AG10803 (cell line): ENCODE measurements at places on chromosomes 5 and 9.
A peak's percentile ranks its signal among the peaks of the same experiment; 100 is the strongest.

DNA sequence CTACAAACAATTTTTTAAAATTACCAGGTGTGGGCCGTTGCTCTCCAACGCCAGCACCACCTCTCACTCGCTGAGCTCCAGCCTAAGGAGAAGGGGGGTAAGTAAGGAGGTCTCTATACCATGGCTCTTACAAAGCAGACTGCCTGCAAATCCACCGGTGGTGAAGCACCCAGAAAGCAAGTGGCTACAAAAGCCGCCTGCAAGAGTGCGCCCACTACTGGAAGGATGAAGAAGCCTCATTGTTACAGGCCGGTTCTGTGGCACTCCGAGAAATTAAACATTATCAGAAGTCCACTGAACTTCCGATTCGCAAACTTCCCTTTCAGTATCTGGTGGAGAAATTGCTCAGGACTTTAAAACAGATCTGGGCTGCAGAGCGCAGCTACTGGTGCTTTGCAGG, 46.0 kb downstream of the CDO1 start:
- DNase-seq = peak; percentile 6

- peak; percentile 41 for DNase-seq
These were observed at the start of gene SH3PXD2B for GRCh38 chr5:172454358-172455086. TSS of gene SH3PXD2B (minus strand) at chr5:172454525. CDS start at chr5:172454352, 173 bp downstream.

DNA sequence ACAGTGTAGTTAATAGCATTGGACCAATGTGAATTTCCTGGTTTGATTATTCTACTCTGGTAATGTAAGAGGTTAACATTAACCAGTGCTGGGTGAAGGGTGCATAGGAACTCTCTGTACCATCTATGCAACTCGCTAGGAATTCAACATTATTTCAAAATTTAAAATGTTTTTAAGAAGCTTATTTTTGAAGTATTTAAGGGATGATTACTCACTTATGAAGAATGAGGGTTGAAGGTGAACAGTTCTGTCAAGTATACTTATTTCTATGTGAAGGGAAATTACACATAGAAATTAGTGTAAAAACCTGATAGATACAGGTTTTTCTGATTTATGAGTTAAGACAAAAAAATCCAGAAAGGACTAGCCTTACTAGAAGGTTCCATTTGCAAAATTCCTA, 165.8 kb downstream of the INSYN2B start:
- no peak for DNase-seq

DNA sequence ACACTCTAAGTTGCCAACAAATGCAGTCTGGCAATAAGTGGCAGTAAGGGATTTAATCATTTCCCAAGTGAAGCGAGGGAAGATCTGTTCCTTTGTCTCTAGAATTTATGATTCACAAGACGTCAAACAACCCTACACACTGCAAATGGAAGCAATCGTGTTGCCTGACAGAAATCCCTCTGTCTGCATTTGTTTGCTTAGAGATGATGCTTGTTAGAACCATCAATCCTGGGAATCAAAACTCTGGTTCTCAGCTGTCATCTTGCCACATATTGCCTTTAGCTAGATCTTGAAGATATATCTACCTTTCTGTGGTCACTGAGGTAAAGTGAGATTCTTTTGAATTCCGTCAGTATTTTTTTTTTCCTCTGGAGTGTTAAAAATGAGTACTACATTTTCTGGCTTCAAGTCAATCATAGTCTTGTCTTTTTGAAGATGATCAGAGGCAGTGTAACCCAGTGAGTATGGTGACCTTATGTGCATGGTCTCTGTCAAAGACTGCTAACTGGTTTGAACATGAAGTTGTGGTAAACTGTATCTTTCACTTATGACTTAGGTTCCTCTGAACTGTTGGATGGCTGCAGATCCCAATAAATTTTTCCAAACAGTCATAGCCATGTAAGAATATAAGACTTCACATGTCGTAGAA, 106.4 kb upstream of the STARD4 start:
- DNase-seq = no peak

DNA sequence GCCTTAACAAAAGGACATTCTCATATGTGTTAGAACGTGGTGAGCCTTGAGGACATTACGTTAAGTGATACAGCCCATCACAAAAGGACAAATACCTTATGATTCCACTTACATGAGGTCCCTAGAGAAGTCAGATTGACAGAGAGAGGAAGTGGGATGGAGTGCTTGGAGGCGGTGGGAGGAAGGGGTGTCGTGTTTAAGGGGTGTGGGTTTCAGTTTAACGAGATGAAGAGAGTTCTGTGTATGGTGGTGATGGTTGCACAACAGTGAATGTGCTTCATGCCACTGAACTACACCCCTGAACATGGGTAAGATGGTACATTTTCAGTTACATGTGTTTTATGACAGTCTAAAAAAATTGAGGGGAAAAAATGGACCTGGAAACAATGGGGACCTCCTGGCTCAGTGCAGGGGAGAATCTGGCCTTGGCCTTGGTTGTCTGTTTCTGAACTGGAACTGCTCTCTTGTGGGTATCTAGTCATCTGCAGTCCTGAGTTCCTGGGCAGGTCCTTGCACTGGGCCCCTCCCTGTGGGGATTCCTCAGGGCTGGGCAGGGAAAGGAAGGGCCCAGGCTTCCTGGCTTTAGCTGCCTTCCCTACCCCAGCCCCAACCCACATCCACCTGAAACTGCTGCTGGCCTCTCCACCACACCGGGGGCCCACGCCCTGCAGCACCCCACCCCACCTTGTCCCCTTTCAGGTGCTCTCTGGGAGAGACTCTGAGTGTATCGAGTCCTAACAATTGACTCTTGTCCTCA, 17.8 kb downstream of the LRRC8A start:
- no peak for DNase-seq

- DNase-seq = no peak
These were observed 52.6 kb upstream of the GARNL3 start for GRCh38 chr9:127211983-127212382.

- peak; percentile 1 for DNase-seq
These were observed 604.9 kb upstream of the PTGER4 start for GRCh38 chr5:40074826-40075225.

DNA sequence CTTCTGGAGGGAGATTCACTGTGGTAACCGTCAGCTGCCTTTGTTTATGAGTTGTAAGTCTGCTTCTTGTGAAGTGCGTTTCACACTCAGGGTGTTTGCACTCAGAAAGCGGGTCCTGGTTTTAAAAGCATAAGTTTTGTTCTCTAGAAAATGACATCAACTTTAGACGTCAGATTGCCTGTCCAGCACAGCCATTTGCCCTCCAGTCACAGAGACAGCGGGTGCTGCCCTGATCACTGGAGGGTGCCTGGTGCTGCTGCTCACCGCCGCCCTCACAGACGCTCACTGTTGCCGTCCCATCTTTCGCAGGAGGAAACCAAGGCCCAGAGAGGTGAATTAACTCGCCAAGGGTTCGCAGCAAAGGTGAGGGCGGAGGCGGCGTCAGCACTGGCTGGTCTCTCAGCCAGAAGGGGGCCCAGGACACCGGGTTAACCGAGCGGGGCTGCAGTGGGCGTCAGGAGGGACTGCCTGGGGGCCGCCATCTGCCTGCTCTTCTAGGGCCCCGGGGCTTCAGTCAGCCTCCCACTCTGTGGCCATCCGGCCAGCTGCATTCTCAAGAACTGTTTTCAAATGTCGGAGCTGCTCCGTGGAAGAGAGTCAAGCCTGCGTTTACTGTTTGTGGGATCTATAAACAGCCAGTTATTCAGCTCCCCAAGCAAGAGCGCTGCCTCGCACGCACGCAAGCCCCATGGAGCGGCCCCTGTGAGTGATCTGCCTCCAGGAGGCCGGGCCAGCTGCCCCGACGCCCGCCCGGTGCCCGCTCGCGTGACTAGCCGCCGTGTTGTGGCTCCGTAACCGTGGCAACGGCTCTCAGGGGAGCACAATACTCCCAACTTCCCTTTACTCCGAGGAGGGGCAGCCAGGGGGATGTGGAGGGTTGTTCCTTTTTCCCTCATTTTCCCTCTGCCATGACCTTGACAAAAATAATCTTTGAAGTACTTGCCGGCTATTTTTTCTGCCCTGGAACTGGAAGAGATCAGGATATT, 43.4 kb upstream of the EXOC3 start:
- DNase-seq = peak; percentile 99

- DNase-seq = peak; percentile 59
These were observed 80.8 kb downstream of the FAM81B start for GRCh38 chr5:95471942-95472341.

- no peak for DNase-seq
These were observed 533.4 kb downstream of the PTPRD start for GRCh38 chr9:10079284-10079964.

DNA sequence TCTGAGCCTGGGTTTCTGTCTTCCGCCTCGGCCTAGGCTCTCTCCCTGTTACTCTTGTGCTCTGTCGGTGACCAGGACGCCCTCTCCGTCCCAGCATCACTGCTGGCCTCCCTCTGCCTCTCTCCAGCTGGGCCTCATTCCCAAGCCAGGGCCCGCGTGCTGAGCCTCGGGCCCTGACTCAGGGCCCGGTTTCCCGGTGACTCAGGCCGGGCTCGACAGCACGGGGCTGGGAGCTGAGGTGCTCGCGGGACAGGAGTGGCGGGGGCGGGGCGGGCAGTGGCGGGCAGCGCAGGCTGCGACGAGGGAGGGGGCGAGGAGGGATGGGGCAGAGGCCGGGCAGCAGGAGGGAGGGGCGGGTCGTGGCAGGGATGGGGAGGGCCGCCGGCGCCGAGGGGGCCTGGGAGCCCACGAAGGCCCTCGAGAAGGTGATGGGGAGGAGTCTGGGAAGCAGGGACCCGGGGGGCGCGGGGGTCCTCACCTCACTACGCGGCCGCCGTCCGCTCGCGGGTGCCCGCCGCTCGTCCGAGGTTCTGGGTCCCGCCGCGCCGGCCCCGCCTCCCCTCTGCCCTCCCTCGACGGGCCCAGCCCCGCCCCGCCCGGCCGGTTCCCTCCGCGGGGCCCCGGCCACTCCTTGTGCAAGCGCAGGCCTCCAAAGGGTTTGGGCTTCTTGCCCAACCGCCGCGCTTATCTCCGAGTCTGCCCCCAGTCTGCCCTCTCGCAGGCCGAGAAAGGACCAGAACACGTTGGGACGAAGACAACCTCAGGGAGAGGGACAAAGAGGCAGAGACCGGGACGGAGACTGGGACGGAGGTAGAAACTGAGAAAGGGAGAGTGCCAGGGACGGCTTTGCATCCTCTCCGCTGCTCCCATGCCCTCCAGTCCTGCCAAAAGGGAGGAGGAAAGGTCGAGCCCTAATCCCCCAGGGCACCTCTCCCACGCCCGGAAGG, at the start of gene ARAP3:
TSS of gene ARAP3 (minus strand) at position 536 of the 947 bp plus-strand sequence. CDS start 1,744 bp downstream, outside the sequence.
- peak; percentile 77 for DNase-seq
